ENCODE measurements at places on chromosomes 2 and 18. TPM values are rescaled to one million over a fixed set of nuclear protein-coding genes. Genes with fewer than 3 reads are reported as not detected.
A peak's percentile ranks its signal among the peaks of the same experiment; 100 is the strongest.

- DNase-seq = no peak
Observed at GRCh38 chr2:68516051-68516955, 48.9 kb downstream of the APLF start.

- peak; percentile 48 for DNase-seq
Observed at GRCh38 chr2:74037379-74037860, 52.7 kb downstream of the TET3 start.

- DNase-seq = peak; percentile 49
Observed at GRCh38 chr18:69664399-69664798, 263.7 kb downstream of the DOK6 start.

GRCh38 chr2:48362515-48362914 is 167.4 kb upstream of the STON1 start:
- no peak for DNase-seq

DNA sequence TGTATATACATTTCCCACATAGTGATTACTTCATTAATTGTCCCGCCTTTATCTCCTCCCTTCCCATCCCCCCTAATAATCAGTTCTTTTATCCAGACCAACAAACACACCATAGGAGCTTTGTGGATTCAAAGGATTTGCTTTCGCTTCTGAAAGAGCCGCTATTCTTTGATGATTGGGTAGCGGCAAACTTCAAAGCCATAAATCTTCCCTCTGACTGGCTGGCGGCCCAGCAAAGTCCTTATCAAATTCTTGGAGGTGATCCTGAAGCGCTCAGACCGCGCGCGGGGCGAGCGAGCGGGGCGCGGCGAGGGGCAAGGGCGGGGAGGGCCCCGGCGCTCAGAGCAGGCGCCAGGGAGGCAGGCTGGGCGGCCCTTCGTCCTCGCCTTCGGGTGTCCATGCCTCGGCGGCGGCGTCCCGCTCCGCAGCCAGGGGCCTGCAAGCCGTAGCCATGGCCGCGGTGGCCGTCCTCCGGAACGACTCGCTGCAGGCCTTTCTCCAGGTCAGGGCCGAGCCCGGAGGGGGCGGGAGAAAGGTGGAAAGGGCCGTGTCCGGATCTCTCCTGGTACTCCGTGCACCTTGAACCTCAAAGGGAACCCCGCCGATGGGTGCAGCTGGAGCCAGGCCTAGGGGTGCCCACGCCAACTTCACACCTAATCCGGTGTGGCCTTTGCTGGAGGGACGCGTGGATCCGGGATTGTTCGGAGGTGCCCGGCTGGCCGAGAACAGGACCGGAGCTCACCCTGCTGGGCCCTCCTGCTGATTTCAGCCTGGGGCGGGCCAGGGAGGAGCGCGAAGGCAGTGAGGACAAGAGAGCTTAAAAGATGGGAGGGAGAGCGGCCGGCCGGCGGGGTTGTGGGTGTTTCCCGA is at the start of gene SP5:
Gene SP5 (plus strand): TSS at position 276 of the 870 bp plus-strand sequence. CDS start 176 bp downstream, at position 452.
- DNase-seq = peak; percentile 29

GRCh38 chr2:181275643-181276070 is 181.5 kb upstream of the ITGA4 start:
- no peak for DNase-seq

DNA sequence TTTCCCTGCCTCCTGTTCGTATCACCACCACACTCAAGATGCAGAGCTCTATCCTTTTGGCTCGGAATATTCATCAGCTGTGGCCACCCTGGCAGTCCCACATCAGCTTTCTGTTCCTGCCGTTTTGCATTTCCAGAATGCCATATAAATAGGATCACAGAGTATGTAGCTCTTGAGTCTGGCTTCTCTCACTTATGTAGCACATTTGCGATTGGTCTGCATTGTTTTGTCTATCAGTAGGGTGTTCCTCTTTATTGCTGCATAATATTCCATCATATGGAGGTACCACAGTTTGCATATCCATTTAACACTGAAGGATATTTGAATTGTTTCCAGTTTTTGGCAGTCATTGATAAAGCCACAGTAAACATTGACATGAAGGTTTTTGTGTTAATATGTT is 104.6 kb downstream of the SH3RF3 start:
- DNase-seq = no peak

- no peak for DNase-seq
Observed at GRCh38 chr2:20562540-20563225, 88.2 kb downstream of the HS1BP3 start.

DNA sequence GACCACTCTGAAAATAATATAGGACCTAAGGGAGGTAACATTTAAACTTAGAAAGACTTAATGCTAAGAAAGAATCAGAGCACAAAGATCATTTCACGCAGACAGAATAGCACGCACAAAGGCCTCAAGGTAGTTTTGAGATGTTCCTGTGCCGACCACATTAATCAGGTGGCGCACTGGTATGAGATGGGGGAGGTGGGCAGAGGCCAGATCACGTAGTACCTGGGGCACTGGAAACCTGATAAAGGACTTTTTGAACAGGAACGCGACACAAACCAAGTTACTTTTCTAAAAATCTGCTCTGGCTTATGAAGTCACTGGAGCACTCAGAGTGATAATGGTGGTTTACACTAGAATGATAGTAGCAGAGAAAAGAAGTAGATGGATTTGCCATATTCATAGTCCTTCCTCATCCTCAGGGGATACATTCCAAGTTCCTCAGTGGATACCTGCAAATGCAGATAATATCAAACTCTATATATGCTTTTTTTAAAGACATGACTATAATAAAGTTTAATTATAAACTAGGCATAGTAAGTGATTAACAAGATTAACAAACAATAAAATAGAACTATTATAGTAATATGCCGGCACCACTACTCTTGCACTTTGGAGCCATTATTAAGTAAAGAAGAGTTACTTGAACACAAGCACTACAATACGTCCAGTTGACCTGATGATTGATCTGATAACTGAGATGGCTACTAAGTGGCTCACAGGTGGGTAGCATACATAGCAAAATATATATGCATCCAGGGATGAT is 42.6 kb upstream of the CDCA7 start:
- DNase-seq = no peak

DNA sequence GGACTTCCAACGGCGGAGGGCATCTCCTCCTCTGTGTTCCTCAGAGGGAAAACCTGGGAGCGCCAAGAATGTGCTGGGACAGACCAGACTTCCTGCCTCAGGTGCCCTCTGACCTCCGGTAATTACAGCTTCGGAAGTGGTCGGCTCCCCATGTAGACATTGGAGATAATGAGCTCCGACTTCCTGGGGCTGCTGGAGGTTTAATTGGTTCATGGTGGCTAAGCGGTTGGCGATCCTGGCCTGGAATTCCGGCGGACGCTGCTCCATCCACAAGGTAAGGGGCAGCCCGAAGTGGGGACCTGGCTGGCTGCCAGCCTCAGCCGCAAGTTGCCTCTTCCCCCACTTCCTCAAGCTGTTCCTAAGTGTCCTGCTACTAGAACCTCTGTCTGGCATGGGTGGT is 83.2 kb upstream of the EPC2 start:
- no peak for DNase-seq

DNA sequence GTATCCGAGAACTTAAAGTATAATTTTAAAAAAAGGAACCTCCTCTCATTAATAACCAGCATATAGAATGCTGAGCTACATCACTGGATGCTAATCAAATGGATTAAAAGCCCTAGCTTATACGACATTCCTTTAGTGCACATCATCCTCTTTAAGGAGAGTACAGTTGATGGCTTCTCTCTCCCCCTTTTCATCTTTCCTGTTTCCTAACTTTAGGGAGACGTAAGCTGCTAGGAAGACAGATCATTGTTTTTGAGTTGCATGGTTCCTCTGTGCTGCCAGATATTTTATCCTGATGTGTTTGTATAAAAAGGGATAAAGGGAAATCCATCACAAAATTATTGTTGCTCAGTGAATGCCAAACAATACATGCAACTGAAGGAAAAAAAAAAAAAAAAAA is 94.2 kb downstream of the SLC8A1 start:
- peak; percentile 70 for DNase-seq

DNA sequence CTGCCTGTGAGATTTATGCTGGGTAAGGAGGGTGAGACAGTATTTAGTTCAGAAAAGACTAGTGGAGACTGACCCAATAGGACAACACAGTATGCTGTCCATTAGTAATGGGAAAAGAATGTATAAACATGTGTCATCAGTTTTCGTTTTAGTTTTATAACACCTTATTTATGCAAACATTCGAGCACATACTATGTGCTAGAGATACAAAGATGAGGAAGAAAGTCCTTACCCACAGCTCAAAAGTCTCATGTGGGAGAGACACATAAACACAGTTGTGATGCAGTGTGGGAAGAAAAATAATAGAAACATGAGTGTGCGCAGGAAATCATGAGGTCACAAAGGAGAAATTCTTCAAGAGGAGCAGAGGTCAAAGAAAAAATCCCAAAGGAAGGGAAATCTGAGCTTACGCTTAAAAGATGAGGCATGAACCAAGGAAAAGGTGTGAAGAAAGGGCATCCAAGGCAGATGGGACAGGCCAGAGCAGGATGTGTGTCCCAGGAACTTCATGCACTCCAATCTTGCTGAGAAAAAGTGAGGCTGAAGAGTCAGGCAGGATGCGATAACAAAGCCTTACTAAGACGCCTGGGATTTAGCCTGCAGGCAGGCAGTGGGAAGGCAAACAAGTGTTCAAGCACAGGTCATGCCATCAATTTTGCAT is 8.1 kb downstream of the METTL21A start:
- DNase-seq = peak; percentile 99

GRCh38 chr2:41928526-41928925 is 119.3 kb upstream of the PKDCC start:
- peak; percentile 80 for DNase-seq

- DNase-seq = no peak
Observed at GRCh38 chr2:48747319-48747718, 8.2 kb downstream of the LHCGR start.

GRCh38 chr2:275466-275865 is 10.7 kb downstream of the ACP1 start:
- no peak for DNase-seq

DNA sequence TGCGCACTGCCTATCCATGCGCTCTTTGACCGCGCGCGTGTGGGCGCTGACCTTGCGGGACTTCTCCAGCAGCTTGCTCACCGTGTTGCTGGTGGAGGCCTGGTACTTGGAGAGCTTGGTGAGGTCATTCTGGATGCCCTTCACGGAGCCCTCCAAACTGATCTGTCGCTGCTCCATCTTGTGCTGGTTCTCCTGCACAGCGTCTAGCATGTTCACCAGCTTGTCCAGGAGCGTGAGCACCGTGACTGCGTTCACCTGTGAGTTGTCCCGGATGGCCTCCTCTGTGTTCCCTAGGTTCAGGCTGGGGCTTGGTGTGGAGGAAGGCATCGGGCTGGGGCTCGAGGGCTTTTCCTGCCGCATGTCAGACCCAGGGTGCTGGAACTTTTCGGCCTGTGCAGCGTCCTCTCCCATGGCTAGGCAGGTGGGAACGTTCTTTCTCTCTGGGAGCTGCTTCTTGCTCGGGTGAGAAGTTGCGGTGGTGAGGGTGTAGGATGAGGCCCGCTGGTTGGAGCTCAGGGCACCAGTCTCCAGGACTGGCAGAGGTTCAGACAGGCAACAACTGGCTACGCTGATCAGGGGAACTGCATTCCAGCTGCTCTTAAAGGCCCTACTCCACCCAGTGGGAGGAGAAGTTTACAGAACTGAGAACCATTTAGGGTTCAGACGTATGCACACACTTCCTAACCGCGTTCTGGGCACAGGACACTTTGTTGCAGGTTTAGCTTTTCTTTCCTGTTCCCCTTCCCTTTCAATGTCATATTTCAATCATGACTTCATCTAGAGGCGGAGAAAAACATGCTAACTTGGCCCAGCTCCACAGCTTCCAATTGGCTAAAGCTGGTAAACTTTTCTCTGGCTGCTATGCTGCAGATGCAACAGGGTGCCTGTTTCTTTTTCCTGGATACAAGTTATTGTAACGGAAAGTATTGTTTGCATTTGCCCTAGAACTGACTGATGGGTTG is at the start of gene CAVIN2:
Gene CAVIN2 (minus strand): TSS at position 574 of the 962 bp plus-strand sequence. CDS start 163 bp downstream, at position 411.
- peak; percentile 90 for DNase-seq

- peak; percentile 31 for DNase-seq
Observed at GRCh38 chr2:205762881-205763280, 80.6 kb downstream of the NRP2 start.

DNA sequence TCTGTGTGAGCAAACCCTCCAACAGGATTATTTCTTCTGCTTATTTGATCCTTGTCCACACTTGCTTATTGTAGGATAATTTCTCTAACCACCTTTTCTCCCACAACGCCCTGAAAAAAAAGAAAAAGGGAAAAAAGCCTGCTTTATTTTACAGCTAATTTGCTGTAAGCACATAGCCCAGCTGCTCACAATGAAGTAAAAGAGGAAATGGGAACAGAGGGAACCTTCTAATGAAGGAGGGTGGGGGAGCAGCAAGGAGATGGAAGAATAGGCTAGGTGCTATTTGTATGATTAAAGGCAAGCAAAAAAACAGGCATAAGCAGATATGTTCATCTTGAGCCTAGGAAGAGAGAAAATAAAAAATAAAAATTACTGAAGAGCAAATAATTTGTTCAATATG is 331.6 kb downstream of the TXNL1 start:
- DNase-seq = no peak

DNA sequence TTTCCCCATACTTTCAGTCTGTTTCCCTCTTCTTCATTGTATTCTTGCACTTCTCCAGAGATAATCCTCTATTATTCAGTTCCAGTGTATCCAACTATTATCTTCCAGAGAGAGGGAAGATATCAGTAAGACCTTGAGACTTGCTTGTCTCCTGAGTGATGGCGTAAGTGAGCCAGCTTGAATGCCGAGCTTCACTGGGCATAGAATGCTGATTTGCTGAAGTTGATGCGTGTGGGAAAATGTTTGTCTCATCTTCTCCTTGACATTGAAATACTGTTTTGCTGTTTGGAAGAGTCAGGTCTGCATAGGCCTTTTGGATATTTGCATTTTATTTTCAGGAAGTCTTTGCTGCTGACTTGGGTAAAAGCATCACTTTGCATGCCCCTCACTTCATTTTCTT is 41.1 kb upstream of the MGAT5 start:
- DNase-seq = no peak

- DNase-seq = peak; percentile 35
Observed at GRCh38 chr18:47172476-47172875, 3.7 kb downstream of the IER3IP1 start.

ZBTB7C gene
- total RNA-seq = not detected

MYO7B gene
- total RNA-seq = 0.18 TPM

RGPD6 gene
- 10.6 TPM for total RNA-seq

EN1 gene
- not detected for total RNA-seq

CROCC2 gene
- total RNA-seq = not detected

PEX13 gene
- 34.8 TPM for total RNA-seq

PLEK gene
- total RNA-seq = under 0.01 TPM

IGFBP2 gene
- total RNA-seq = 33.5 TPM
